Naive thymus-derived CD4-positive, alpha-beta T cell (primary cell): ENCODE measurements at places on chromosomes 11 and 22.
A peak's percentile ranks its signal among the peaks of the same experiment; 100 is the strongest.

GRCh38 chr11:2835296-2835695 is 50.3 kb downstream of the CDKN1C start:
- no peak for DNase-seq

- no peak for DNase-seq
These were observed 2.0 kb downstream of the MRGPRF start for GRCh38 chr11:69010964-69011623.

- DNase-seq: no peak
These were observed 56.8 kb downstream of the EMSY start for GRCh38 chr11:76501526-76502202.

- DNase-seq: peak; percentile 55
These were observed 60.6 kb downstream of the FAM83F start for GRCh38 chr22:40055143-40055883.

GRCh38 chr22:39994566-39995392 is at the start of gene FAM83F:
TSS of gene FAM83F (plus strand) at chr22:39994954. CDS start at chr22:39995043, 89 bp downstream.
- no peak for DNase-seq
